ENCODE measurements at places on chromosomes 2 and 18.
A peak's percentile ranks its signal among the peaks of the same experiment; 100 is the strongest.

DNA sequence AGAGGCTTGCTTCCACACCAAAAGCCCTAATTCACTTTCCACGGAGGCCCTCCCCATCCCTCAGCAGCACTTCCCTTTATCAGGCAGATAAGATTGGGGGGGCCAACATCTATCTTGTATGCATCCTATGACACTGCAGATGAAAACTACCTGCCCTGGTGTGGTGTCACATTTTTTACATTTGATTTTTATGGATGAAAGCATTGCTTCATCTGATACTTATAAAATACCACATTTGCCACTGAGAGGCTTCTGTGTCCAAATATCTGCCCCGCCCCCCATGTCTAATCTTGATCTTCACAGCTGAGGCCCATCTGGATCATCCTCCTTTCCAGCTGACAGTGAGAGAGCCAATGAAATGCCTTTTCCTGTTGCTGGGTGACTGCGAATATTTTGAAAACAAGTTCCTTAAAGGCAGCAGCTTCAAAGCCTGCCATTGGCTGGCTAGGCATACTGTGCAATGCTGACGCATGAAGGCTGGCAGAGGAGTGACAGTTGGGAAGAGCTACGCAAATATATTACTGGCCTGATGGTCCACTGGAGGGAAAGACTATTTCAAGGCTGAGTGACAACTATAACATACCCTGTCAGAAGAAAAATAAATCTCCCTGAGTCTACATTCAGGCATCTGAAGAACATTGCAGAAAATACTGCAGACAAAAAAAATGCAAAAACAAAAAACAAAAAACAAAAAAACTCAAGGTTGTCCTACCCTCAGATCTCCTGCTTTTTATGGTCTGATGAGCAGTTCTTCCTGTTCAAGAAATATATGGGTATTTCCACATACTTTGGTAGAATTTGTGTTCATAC, 318.7 kb downstream of the PDE11A start:
- DNase-seq = peak; percentile 92

GRCh38 chr2:240423788-240424191, 11.7 kb upstream of the GPC1 start:
- DNase-seq = no peak

- no peak for DNase-seq
Observed at GRCh38 chr18:41538751-41539150, 416.3 kb upstream of the PIK3C3 start.

GRCh38 chr2:40030456-40030975, 251.5 kb upstream of the THUMPD2 start:
- DNase-seq = no peak

GRCh38 chr18:6778459-6779247, 49.1 kb downstream of the ARHGAP28 start:
- DNase-seq = no peak

- no peak for DNase-seq
Observed at GRCh38 chr2:96773922-96774321, 13.2 kb downstream of the CNNM4 start.

GRCh38 chr2:166068981-166069380, 58.8 kb downstream of the SCN1A start:
- DNase-seq = no peak

DNA sequence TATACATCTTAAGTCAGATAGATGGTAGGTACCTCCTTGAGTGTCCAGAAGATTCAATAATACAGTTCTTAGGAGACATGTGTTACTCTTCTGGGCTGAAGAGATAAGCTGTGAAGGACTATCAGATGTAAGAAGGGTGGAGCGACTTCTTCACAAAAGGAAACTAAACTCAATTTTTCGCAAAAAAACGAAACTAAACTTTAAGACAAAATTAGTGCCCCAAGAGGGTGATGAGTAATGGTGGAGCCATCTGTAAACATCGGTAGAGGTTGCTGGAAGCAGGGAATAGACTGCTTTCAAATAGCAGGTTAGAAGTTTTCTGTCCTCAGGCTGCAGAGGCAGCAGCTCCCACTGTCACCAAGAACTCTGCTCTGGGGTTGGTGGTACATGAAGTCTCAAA, 111.6 kb upstream of the TACR1 start:
- no peak for DNase-seq

GRCh38 chr2:151849413-151850010, 21.3 kb upstream of the ARL5A start:
- DNase-seq = no peak

GRCh38 chr2:181126311-181126868, 146.0 kb downstream of the UBE2E3 start:
- no peak for DNase-seq

DNA sequence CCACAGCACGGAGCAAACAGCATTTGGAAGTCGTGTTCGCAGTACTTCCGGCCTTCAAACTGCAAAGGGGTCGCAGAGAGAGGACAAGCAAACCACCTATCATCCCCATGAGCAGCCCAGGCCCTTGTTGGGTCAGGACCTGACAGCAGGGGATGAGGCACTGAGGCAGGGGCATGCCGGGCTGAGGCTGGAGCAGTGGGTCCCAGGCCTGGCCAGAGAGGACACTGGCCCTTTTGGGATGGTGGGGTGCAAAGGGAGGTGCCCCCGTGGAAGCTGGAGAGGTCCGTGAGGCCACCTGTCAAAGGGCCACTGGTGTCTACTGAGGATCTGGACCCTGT, 8.9 kb downstream of the GPR17 start:
- DNase-seq = no peak

GRCh38 chr2:122101319-122101718, 345.9 kb downstream of the TSN start:
- no peak for DNase-seq

- peak; percentile 63 for DNase-seq
Observed at GRCh38 chr2:196533772-196534397, 105.6 kb upstream of the CCDC150 start.

- no peak for DNase-seq
Observed at GRCh38 chr2:155318710-155319109, 620.2 kb downstream of the KCNJ3 start.

DNA sequence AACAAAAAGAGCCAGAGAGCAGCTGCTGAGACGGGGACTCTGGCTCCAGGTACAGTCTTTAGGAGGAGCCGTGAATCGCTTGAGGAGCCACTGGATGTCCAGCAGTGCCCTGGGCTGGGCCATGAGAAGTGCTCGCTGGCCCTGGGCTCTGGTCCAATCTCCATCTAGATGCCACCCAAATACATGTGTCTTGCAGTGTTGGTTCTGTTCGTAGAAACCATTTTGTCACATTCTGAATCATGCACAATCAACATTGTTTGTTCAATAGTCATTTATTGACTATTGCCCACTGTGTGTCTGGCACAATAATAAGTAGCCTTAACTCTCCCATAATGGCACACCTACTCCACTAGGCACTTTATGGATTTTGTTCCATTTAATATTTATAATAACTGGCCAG, 26.1 kb downstream of the TYMS start:
- no peak for DNase-seq

DNA sequence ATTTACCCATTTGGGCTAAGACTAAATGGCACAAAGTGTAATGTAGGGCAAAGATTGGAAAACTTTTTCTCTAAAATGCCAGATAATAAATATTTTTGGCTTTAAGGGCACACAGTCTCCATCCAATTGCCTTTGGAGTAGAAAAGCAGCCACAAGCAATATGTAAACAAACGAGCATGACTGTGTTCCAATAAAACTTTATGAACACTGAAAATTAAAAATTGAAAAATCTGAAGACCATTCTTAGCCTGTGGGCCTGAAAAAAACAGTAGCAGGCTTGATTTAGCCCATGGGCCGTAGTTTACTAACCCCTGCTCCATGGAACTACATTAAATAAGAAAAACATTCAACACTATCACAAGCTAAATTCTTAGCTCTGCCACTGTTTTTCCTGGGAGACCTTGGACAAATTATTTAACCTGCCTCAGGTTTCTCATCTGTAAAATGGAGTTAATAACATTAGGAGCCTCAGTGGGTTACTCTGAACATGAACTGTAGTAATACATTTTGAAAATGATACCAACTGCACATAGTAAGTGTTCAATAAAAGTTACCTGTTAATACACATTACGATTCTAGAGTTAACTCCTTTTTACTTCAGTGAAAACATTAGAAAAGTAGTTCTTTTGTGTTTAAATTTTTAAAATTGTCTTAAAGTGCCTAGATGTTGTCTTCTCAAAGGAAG, 1.3 kb downstream of the IFIH1 start:
- DNase-seq = no peak

- DNase-seq = no peak
Observed at GRCh38 chr18:63290166-63290820, 29.3 kb downstream of the BCL2 start.

- DNase-seq = no peak
Observed at GRCh38 chr2:104344306-104344705, 509.6 kb upstream of the POU3F3 start.

DNA sequence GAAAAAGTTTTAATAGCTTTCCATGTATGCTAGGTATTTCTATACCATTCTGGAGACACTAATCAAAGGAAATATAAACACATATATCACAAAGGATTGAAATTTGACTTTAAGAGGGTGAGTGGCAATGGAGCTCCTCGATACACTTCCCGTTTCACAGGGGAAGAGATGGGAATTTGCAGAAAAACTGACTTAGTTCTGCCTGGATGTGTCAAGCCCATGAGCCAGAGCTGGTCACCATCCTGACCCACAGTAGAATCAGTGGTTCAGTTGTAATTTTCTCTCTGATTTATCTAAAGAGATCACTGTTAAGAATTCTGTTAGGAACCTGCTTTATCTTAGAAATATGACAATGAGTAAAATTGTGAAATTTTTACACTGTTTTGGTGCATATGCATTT, 34.2 kb downstream of the PLCL1 start:
- DNase-seq = no peak
